ENCODE measurements at places on chromosomes 11 and 22.

GRCh38 chr22:32542677-32543357, 68.2 kb downstream of the FBXO7 start:
- DNase-seq = no peak

GRCh38 chr22:30105483-30105882, 25.2 kb downstream of the HORMAD2 start:
- no peak for DNase-seq

DNA sequence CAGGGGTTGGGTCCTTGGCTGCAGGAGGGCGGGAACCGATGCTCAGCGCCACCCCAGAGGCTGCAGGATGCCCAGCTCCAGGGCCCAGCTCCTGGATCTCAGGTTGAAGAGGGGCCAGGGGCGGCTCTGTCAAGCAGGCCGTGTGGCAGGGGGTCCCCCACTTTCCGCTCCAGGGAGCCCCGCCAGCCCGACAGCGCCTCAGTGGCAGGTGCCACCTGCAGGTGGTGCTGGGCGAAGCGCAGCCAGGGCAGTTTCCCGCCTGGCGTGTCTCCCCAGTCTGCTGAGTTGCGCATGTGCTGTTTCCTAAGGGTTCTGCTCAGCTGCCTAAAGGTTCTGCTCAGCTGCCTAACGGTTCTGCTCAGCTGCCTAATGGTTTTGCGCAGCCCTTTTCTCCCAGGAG, 442.1 kb downstream of the POTEH start:
- no peak for DNase-seq

DNA sequence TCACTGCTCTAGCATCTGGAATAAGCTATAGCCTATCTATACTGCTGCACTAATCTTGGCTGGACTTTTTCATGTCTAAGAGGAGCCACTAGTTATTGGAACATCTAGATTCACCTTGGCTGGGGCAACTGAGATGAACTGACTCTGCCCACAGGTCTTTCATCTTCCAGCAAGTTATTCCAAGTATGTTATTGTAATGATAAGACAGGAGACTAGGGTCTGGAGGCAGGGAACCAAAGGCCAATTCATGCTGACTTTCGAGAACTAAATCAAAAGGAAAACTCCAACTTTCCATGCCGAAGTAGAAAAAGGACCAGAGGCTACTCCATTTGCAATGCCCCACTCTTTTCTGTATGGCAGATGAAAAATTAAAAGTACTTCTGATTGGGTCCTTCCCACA, 1243.0 kb upstream of the RAG2 start:
- no peak for DNase-seq

GRCh38 chr22:41943661-41944209, 3.2 kb downstream of the CENPM start:
- no peak for DNase-seq

GRCh38 chr11:30045921-30046577, 29.2 kb upstream of the KCNA4 start:
- DNase-seq = no peak

DNA sequence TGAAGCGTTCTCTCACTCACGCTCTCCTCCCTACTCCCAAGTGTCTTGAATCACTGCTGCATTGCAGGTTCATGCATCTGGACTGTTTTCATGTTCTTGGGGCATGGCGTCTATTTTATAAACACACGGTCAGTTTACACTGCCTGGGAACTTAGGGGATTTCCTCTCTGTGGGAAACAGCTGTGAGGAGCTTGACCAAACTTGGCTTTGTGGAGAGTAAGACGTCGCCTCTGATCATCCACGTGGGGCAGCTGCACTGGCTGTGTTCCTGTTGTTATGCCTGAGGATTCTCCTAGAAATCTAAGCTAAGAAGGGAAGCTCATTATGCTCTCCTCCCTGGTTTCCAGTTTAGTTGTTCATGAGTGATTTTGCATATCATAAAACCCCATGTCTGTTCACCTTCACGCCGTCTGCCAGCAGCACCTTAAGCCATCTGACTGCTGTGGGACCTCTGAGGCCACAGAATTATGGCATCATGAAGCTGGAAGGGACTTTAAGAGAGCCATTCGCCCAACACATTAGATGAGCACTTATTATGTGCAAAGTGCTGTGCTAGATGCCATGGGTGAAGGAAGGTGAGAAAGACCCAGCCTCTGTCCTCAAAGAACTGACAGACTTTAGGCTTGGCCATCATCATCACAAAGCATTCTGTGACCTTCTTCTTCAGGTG, 38.8 kb upstream of the POU2AF1 start:
- DNase-seq = no peak

DNA sequence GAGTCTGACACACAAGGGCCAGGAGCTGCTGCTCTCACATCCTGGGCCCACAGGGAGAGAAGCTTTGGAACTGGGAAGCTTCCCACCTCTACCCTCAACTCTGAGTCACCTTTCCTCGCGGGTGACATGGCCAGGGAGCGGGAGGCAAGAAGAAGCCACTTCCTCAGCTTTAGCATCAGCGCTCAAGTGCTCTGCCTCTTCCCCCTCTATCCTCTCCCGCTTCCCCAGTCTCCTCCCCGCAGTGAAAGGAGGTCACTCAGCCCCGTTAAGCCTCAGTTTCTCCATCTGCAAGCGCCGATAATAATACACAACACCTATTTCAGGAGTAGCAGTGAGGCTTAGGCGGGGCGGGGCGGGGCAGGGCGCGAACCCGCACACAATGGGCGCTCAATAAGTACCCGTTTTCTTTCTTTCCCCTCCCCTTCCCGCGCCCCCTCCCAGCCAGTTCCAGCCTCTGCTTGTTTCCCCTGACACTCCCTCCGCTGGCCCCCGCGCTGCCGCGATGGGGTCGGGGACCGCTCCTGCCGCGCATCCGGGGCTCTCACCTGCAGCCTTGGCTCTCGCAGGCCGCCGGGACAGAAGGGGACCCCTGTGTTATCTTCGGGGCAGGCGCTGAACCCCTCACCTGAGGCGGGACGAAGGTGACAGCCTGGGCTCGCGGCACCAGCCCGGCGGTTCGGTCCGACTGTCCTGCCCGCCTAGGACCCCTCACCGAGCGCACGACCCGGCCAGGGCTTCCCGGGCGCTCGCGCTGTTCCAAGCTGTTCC, 892 bp downstream of the GDPD5 start:
- peak; percentile 37 for DNase-seq

DNA sequence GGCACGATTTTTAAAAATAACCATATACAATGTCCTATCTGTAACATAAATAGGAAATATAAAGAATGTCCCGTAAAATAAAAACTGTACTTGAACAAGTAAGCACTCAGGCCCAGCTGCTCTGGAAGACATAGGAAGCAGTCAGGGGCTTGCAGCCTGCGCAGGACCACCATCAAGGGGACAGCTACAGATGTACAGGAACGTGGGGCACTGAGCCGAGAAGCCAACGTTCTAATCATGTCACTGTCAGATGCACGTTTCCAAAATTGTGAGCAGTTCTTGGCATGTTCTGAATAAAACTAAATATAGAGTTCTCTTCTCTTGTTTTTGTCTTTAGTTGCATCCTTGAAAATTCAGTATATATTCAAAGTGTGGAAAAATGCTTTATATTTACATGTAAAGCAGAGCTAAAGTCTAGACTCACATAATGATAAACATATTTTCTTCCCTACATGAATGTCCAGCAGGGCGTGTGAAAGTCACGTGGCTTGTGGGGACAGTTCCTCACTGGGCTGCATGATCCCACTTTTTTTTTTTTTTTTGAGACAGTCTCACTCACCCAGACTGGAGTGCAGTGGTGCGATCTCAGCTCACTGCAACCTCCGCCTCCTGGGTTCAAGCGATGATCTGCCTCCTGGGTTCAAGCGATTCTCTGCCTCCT, 28.4 kb upstream of the TSPAN18 start:
- DNase-seq = no peak

GRCh38 chr22:42970029-42970428, 44.9 kb downstream of the PACSIN2 start:
- DNase-seq = no peak

DNA sequence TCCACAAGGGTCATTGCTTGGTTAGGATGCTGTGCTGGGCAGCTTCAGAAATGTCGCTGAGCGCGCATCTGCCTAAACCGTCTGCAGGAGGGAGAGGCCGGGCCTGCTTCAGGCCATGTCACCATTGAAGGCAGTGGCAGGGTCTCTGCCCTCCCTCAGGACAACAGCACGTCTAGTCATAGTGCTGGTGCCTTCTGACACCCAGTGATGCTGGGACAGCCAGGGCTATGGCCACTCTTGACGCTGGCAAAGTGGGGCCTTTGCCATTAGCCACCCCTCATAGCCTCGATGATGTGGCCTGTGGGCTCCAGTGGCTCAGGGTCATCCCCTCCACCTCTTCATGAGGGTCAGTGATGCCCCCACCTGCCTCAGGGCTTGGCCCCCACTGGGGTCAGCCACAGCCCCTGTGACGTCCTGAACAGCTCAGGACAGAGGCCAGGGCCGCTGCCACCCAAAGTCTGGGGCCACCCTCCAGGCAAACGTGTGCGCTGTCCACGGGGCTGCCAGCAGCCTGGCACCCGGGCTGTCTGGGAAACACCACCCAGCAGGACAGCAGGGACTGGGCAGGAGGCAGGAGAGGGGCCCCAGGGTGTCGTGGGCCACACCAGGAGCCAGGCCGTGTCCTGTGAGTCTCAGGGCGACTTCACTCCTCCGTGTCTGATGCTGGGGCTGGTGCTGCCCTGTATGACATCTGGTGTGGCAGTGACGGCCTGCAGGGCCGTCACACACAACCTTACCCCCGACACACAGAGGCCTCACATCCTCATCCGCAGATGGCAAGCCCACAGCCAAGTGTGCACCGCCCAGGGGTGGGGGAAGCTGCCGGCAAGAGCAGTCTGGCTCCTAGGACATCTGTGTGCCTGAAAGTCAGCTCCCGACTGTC, 42.5 kb downstream of the CERK start:
- no peak for DNase-seq

GRCh38 chr11:23502826-23503225, 642.6 kb upstream of the CCDC179 start:
- DNase-seq = no peak

DNA sequence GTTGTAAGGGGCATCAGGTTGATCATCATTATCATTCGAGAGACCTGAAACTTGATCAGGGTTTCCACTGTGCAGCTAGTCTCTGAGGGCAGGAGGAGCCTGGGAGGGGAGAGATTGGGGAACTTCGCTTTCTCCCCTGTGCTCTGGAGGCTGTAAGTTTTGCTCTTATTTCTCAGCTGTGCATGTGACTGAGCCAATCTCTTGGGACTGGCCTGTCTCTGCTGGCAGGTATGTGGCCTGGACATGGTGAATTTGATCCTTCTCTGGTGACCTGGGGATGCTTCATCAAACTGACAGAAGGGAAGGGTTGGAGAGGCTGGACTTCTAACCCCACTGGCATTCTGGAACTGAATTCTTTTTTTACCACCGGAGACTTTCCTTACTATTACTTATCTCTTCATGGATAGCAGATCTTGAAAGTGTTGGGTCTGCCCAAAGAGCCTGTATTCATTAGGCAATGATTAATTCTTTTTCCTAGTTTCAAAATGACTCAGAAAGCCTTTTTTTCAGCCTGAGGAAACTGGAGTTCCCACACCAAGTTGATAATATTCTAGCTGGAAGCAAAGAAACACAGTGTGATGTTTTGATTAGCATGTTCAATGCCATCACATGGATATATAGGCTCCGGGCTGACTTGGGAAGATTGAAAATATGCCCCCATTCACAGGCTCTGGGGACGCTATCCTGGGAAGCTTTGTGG, 36.5 kb downstream of the TSPAN18 start:
- no peak for DNase-seq

- DNase-seq = no peak
Measured at GRCh38 chr11:6911948-6912347, 8.9 kb upstream of the OR2D3 start.

DNA sequence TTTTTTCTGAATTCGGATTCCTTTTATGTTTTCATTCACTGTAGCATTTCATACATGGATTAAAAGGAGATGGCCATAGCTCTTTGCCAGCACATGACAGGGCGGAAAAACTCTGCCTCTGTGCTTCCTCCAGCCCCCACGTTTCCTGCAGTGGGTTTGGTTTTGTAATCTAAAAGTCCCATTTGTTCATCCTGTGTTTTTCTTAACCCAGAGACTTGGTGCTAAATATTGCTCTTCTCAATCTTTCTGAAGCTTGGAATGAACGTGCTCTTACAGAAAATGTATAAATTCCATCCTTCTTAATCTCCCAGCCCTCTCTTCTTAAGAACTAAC, 89.9 kb downstream of the PPP6R3 start:
- peak; percentile 48 for DNase-seq

GRCh38 chr22:20112623-20113511, 3.0 kb upstream of the RANBP1 start:
- DNase-seq = no peak

- no peak for DNase-seq
Measured at GRCh38 chr11:128509621-128510389, 77.6 kb downstream of the ETS1 start.

DNA sequence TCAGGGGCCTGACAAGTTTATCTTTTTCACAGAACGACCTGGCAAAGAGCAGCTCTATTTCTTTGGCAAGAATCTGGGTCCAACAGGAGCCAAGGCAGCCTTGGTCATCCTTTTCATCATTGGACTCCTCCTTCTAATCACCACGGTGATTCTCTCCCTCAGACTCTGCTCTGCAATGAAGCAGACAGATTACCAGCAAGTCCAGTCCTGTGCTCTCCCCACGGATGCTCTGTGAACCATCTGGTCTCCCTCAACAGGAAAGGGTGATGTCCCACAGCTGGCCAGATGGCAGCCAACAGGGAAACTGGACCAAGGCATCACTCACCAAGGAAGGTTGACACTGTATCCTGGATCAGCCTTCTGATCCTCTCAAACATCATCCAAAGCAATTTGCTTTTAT, 17.0 kb upstream of the PANX1 start:
- no peak for DNase-seq

Measured in activated CD4-positive, alpha-beta T cell treated with anti-CD3 and anti-CD28 coated beads, Interleukin-2, amount 50 U/mL, for 48 hours (primary cell).